ENCODE measurements at places on chromosomes 7 and 10. TPM values are rescaled to one million over a fixed set of nuclear protein-coding genes. Genes with fewer than 3 reads are reported as not detected.

The CRYGN gene
- total RNA-seq: not detected

The KCP gene
- total RNA-seq: 0.15 TPM

The TYW1 gene
- 10.7 TPM for total RNA-seq

The SLC26A3 gene
- total RNA-seq: 0.93 TPM

The DPP6 gene
- total RNA-seq: not detected

The TES gene
- total RNA-seq: 7.5 TPM

The TACR2 gene
- total RNA-seq: not detected

The AKR1C8 gene
- 24.7 TPM for total RNA-seq

The PAPOLB gene
- total RNA-seq: not detected

The KIF20B gene
- total RNA-seq: 2.0 TPM

The UPK3B gene
- total RNA-seq: 1.2 TPM

The MAT1A gene
- total RNA-seq: 928 TPM

The EMX2 gene
- not detected for total RNA-seq

The PPP1R9A gene
- total RNA-seq: 1.2 TPM

The FANK1 gene
- not detected for total RNA-seq

The TCAF1 gene
- total RNA-seq: 56.1 TPM
